Gastroesophageal sphincter (tissue), 4 donors: ENCODE measurements at places on chromosomes 6 and 20.

DNA sequence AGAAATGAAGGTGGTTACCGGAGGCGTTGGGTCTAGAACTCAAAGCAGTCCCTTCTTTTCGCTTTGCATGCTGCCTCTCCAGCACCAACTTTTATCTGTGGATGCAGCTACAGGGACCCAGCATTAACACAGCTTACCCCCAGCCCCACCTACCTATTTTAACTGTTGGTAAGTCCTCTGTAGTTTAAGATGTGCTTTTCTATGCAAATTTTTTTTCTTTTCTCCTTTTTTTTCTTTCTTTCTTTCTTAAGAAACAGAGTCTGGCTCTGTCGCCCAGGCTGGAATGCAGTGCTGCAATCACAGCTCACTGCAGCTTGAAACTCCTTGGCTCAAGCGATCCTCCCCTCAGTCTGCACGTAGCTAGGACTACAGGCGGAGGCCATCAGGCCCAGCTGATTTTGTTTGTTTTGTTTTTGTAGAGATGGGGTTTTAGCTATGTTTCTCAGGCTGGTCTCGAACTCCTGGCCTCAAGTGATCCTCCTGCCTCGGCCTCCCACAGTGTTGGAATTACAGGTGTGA, 6.5 kb upstream of the USP45 start:
- ATAC-seq, result peak; percentile 54

DNA sequence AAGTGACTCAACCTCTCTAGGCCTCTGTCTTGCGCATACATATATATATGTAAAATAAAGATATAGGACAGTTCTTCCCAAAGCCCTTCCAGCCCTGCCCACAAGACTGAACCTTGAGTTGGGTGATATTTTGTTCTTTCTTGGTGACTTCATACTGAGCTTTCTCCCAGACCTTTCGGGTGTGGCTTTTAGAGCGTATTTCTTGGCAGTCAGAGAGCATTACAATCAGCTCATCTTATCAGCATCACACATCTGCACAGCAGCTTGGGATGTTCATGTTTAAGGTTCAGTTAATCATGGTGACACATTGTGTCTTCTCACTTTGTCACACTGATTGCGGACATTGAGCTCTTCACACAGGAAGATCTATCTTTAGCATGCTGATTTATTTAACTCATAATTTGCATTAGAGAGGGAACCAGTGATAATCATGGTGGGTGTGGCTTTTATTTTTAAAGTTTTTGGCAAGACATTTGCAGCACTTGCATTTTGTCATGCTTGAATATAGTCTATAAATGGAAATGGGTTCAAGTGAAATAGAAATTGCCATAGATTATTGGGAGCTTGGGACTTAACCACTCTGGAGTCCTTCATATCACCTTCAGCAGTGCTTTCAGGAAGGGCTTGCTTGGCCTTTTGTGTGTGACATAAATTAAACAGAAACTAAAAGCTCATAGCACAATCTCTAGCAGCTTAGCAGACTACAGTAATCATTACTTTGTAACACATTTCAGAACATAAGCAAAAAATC, 8.3 kb downstream of the KIF3B start:
- no peak for ATAC-seq

GRCh38 chr6:108116546-108117426, 42.2 kb upstream of the OSTM1 start:
- no peak for ATAC-seq

- no peak for ATAC-seq
These were observed 4.5 kb downstream of the PRDM13 start for GRCh38 chr6:99611148-99611547.

DNA sequence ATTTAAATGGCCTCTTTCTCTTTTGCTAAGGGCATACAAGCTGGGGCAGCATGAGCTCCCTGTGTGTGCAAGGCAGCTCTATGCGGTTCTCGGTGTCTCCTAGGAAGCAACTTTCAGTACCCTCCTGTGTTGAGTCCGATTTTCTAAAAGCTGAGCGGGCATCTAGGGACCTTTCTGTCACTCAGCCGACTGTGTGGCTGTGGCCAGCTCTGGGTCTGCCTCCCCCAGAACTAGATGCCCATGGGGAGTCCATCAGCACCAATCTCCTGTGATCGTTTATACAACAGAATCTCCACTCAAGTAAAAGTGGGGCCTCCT, 7.5 kb downstream of the NELFCD start:
- ATAC-seq, result no peak

DNA sequence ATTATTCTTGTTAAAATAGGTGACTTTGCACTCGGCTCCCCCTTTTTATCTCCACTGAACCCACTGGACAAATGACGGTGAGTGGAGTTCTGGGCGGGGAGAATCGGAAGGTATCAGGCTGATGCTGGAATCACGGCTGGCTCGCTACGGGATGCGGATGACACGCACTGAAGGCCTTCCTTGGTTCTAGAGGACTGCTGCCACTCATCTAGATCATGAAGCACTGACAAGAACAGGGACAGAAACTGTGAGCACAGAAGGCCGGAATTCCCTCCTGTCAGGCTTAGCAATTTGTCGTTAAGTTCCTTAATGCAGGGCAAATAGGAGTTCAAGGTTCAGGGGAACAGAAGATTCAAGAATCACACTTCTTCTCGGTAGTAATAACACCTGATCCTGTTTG, 89.9 kb upstream of the MPC1 start:
- no peak for ATAC-seq

GRCh38 chr6:167244064-167244960, 46.8 kb upstream of the UNC93A start:
- no peak for ATAC-seq

GRCh38 chr6:112356994-112357393, 9.9 kb downstream of the RFPL4B start:
- ATAC-seq, result no peak

- ATAC-seq, result no peak
These were observed 539.4 kb downstream of the PTPRT start for GRCh38 chr20:42650191-42650746.

DNA sequence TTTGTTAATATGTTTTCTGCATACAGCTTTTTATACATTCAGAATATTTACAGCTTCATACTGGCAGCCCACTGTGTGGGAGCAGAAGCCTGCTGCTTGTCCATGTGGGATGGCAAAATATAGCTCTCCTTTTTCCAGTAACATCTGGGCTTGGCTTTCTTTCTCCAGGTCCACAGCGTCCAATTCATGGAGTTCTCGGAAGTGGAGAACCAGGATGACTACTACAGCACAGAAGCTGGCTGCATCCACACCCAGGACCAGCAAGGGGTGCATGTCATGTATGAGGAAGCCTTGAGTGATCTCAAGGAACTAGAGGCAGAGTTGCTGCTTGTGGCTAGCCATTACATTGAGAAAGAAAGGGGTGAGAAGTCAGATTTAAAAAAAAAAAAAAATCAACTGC, 143.1 kb downstream of the CD164 start:
- no peak for ATAC-seq

- no peak for ATAC-seq
These were observed 19.4 kb downstream of the TMEM200A start for GRCh38 chr6:130385064-130385695.

DNA sequence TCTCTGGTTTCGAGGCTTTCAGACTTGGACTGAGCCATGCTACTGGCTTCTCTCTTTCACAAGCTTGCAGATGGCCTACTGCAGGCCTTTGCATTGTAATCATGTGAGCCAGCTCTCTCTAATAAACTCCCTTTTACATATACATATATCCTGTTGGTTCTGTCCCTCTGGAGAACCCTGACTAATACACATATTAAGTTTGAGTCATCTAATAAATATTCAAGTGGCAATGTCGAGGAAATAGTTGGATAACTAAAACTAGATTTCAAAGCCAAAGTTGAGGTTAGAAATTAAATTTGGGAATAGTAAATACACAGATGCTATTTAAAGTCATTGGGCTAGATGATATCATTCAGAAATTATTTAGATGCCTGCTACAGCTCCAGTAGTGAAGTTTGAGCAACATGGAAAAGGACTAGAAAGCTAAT, 1343.4 kb downstream of the GRIK2 start:
- no peak for ATAC-seq

DNA sequence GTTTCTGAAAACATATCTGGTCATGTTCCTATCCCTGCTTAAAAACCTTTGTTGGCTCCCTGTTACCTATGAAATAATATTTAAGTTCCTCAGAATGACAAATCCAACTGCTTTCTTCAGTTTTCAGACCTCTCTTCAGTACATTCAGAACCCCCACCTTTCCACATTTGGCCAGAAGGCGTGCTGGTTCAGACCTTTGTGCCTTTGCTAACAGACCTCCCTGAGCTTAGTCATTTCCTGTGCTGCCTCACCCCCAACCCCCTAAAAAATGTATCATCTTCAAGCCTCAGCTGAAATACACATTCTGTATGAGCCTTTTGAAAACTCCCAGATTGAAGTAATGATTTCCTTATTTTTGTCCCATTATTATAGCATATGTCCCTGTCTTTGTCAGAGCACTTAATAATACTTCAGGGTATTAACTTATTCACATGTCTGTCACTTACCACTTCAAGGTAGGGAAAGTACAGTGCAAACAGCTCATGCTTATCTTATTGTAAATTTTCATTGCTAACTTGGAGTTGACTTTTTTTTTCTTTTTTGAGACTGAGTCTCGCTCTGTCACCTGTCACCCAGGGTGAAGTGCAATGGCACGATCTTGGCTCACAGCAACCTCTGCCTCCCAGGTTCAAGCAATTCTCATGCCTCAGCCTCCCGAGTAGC, 19.7 kb downstream of the FAM217A start:
- ATAC-seq, result no peak

GRCh38 chr6:70857387-70858077, 99.3 kb downstream of the B3GAT2 start:
- no peak for ATAC-seq

GRCh38 chr20:61099806-61100205, 152.3 kb upstream of the CDH4 start:
- no peak for ATAC-seq

GRCh38 chr6:160393891-160394653, 45.9 kb downstream of the SLC22A3 start:
- ATAC-seq, result no peak

DNA sequence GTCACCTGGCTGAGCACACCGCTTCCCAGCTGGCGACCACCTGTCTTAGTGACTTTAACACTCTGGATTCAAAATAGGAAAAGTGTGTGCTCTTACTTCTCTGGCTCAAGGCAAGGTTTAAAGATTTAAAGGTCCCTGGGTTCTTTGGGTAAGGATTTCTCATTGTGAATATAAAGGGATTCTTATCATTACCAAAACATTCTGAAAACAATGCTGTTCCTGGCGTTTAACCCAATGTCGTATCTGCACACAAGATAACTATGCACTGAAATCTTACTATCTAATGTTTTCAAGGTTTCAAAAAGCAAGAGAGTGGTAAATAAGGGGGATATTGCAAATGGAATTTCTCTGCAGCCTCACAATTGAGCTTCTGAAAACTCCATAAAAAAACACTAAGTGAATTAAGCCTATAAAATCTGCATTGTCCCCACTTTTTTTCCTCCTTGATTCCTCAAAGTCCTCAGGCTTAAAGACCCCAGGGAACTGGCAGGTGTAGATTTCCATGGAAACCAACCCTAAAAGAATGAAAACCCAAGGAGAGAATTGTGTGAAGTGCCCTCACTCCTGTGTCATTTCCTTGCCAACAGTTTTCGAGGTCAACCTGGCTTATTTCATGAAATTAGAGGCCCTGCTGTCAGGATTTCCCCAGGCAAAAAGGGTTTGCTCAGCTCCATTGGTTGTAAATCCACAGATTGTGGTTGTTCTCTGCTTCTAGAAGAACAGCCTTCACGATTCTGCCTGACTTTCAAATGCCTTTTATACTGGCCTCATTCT, 44.0 kb downstream of the BMP2 start:
- ATAC-seq, result no peak

GRCh38 chr6:26388014-26388413, 5.1 kb downstream of the BTN2A2 start:
- no peak for ATAC-seq

GRCh38 chr6:33147807-33148666, 44.2 kb downstream of the COL11A2 start:
- no peak for ATAC-seq
